ENCODE measurements at places on chromosomes 7 and 10. TPM values are rescaled to one million over a fixed set of nuclear protein-coding genes. Genes with fewer than 3 reads are reported as not detected.

The MCM10 gene
- total RNA-seq = 1.7 TPM

DNA sequence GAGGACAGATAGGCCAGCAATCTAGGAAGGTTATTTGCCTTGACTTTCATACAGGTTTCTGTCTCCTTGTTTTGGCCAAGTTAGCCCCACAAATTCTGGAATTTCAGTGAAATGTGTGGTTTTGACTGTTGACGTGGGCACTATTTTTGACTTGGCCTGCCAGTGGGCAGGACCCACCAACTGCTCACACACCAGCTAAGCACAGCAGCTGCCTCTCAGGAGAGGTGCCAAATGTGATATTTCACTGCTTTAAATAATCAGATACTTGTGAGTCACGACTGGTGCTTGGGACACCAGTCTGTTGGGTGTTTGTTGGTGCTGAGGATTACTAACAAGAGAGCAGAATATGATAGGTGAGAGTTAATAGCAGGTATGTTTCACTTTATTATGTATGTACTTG lies 409.7 kb upstream of the MTPN start:
- no peak for DNase-seq

DNA sequence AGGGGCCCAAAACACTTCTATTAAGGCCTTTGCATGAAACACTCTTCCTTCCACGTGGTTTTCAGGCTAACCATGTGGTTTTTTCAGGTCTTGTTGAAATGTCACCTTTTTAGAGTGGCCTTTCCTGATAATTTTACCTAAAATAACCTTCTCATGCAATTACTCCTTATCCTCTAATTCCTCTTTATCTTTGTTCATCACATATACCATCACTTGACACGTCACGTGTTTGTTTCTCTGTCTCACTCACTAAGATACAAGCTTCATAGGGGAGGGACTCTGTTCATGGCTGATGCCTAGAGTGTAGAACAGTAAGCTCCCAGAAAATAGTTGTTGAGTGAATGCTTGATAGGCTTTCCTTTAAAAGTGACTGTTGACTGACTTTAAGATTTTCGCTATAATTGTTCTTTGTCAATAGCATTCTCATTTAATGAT lies 63.7 kb downstream of the ST7 start:
- no peak for DNase-seq

DNA sequence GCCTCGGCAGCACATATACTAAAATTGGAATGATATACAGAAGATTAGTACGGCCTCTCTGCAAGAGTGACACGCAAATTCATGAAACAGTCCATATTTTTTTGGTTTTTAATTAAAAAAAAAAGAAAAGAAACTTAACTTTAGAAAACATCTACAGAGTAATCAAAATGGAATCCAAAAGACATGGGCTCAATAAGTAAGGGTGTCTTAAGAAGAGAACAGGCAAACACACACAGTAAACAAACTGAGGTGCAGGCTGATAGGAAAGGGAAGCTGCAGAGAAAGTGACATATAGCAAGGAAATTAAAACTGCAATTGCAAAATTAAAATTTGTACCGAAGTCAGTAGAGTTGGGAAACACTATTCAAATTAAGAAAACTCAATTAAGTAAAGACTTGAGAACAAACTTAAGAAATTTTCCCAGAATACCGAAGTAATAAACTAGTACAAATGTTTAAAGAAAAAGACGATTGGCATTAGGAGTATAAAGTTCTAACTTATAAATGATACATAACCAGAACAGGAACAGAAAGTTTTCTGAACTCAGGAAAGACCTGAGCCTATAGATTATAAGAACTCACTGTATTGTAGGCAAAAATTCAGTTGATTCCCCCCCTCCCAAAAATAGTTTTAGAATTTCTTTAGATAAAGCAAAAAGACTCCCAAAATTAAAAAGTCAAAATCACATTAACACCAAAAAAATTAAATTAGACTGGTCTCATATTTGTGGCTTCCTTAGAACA lies 16.3 kb downstream of the MTPN start:
- no peak for DNase-seq

DNA sequence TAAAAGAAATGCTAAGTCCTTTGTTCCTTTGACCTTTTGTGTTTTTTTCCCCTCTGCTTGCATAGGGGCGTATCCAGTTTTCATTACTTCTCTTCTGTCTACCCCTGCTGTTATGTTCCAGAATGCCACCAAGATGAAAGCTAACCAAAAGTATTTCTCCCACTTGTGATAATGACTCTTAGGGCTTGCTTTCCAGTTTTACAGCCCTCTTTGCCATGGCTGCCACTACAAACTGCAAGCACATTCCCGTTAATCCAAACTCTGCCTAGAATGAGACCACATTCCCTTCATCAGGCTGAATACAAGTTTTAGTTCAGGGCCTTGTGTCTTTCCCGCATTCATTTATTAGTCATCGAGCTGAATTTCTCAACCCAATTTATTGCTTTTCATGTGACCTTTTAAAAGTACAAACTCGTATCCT lies 23.6 kb upstream of the CD36 start:
- no peak for DNase-seq

Measured in ovary (tissue), 10 donors.